ENCODE measurements at places on chromosomes 7 and 10.

GRCh38 chr7:55526770-55527169, 45.5 kb downstream of the VOPP1 start:
- DNase-seq, result no peak

DNA sequence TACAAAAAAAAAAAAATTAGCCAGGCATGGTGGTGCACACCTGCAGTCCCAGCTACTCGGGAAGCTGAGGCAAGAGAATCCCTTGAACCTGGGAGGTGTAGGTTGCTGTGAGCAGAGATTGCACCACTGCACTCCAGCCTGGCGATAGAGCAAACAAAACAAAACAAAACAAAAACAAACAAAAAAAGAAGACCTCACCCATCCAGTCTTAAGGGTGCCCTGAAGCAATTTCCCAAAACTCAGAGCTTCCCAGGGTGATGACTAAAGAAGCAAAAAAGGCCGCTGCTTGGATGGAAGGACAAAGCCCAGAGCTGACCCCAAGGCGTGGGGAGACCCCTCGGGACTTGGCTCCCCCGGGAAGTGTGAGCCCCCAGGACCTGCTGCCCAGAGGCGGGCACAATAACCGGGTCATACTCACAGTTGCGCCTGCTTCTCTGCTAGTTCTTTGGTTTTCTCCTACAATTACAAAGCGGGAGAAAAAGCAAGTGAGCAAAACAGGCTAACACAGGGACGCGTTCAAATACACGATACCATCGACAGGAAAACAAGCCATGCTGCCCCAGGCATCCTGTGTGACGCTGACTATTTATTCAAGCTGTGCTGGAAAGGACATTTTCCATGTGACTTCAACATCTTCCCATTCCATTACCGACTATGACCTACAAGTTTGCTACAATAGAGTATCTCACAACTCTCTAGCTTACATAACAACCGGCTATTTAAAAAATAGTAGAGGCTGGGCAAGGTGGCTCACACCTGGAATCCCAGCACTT, 29.9 kb downstream of the PAPOLB start:
- no peak for DNase-seq

DNA sequence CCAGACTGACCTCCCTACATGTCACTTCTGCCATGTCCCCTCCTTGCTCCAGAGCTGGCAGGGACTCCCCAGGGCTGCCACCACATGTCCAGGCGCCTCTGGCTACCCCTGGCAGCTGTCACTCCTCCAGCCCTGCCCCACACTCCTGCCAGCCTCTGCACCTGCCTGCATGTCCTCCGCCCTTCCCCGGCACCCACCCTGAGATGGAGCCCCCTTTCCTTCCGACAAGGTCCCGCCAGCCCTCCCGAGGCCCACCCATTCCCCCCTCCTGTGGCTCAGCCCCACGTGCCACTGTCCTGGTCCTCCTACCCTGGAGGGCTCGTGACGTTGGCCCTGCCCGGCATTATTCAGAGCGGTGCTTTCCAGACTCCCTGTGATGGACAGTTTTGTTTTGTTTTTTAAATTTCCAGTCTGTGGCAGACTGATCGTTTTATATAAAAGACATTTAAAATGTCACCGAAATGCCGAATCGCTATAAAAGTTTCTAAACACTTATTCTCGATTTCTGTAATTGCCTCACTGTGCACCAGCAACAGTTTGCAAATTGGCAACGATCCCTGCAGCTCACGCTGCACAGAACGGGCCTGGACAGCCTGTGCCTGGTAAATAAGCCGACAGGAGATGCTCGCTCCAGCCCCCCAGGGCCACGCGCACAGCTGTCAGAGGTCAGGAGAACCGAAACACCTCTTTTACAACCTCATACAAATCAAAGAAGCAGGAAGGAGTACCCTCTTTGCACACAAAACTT, 111.1 kb upstream of the SH2B2 start:
- no peak for DNase-seq

DNA sequence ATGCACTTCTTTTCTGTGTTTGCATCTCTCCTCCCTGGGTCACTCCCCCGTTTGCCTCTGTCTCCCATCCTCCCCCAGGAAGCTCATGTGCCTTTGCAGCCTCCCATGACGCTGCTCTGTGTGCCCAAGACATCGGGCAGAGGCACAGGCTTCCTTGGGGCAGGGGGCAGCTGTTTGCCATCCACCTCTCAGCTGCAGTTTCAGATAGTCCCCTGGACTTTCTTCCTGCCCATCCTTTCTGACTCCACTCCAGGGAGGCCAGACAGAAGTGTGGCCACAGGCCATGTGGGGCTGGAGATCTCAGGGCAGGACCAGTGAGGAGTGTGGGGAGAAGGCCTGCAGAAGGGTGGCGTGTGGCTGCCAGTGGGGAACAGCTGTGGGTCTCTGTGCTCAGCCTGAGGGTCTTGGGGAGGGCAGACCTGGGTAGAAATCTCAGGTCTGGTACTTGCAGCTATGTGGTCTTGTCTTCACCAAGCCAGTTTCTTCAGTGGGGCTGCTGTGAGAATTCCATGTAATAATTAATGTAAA, 10.6 kb upstream of the SAMD8 start:
- no peak for DNase-seq

Measured in stimulated activated CD4-positive, alpha-beta T cell treated with anti-CD3 and anti-CD28 coated beads, Interleukin-4, amount 100 ng/mL, for 24 hours (primary cell).